ENCODE measurements at places on chromosomes 3 and 15. TPM values are rescaled to one million over a fixed set of nuclear protein-coding genes. Genes with fewer than 3 reads are reported as not detected.

- H3K4me3 ChIP-seq, result no peak overlapping the region
- H3K36me3 ChIP-seq, result no peaks in the 10 kb centered on the region
- peak; percentile 72 for DNase-seq
- H3K4me1 ChIP-seq, result no peaks in the 10 kb centered on the region
- peaks cover 4% of the 10 kb centered on the region for H3K27me3 ChIP-seq
- H3K27ac ChIP-seq, result no peak overlapping the region
Measured at GRCh38 chr3:99686955-99687612, 48.7 kb downstream of the COL8A1 start.

GHSR gene
- 0.24 TPM for polyA plus RNA-seq

GRCh38 chr3:127546970-127547733, 43.4 kb downstream of the TPRA1 start:
- H3K4me1 ChIP-seq, result peaks cover 4% of the 10 kb centered on the region
- H3K36me3 ChIP-seq, result no peaks in the 10 kb centered on the region
- peak overlapping the region; percentile 49 for H3K4me3 ChIP-seq
- no peak for DNase-seq
- H3K27ac ChIP-seq, result no peak overlapping the region

OCA2 gene
- not detected for polyA plus RNA-seq

SPATA12 gene
- 0.48 TPM for polyA plus RNA-seq
